ENCODE measurements at places on chromosomes 1 and 21.

- no peak for DNase-seq
These were observed 12.3 kb upstream of the DENND2D start for GRCh38 chr1:111212634-111213335.

- DNase-seq: no peak
These were observed 29.6 kb upstream of the AGL start for GRCh38 chr1:99820546-99820945.

- DNase-seq: no peak
These were observed 7.2 kb upstream of the IGSF3 start for GRCh38 chr1:116674751-116675150.

- no peak for DNase-seq
These were observed 699 bp upstream of the RGS2 start for GRCh38 chr1:192808163-192808517.

DNA sequence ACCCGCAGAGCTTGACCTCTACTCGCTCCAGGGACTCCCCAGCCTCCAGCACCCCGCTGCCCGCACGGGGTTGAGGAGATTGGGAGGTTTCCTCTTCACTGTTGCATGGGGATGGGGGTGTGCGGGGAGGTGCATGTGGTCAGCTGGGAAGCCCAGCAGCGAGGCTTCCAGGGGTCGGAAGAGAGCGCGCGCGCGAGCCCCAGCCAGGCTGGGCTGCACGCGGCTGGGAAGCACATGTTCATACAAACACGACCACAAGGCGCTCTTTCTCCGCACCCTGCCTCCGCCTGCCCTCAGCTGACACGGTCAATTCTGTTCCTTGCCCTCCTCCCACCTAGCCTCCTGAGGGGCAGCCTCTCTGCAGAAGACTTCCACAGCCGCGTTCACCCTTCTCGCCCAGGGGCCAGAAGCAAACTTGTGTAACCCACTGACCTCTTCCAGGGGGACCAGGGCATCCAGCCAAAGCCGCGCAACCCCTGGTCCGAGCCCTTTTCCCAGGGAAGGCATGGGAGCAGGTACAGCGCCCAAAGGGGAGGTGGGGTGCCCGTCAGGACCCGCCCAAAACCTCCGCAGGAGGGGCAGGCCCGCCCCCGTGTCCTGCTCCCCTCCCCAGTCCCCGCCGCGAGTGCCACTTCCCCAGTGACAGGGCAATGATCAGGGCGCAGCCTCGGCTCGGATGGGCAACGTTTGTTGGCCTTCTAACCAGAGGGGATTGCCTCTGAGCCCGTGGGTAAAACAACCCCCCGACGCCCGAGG lies 1.3 kb downstream of the COL24A1 start:
- no peak for DNase-seq

GRCh38 chr1:39086865-39087409 lies 60.8 kb downstream of the NDUFS5 start:
- no peak for DNase-seq

- no peak for DNase-seq
These were observed 18.4 kb downstream of the PRXL2B start for GRCh38 chr1:2604844-2605508.
